ENCODE measurements at places on chromosomes 12 and 14. TPM values are rescaled to one million over a fixed set of nuclear protein-coding genes. Genes with fewer than 3 reads are reported as not detected.

Gene CCDC59
- total RNA-seq, result 45.4 TPM

Gene FLRT2
- total RNA-seq, result 32.6 TPM

Gene MYF6
- total RNA-seq, result 9.8 TPM

Gene CIROP
- not detected for total RNA-seq

Gene TMPO
- 107 TPM for total RNA-seq

Gene SH2B3
- 7.6 TPM for total RNA-seq

Gene DHRS4
- 23.5 TPM for total RNA-seq

Gene ASCL1
- not detected for total RNA-seq

Gene MORN3
- total RNA-seq, result 0.59 TPM

Gene RILPL1
- 7.9 TPM for total RNA-seq

Gene CCDC197
- total RNA-seq, result not detected

Gene KRT84
- total RNA-seq, result 0.10 TPM

Gene DYRK4
- 26.3 TPM for total RNA-seq

Gene SYNJ2BP
- total RNA-seq, result 18.4 TPM

Gene KCNH5
- total RNA-seq, result 1.4 TPM

Gene IL31
- not detected for total RNA-seq

Gene SYNDIG1L
- not detected for total RNA-seq

Gene RIMBP2
- 5.8 TPM for total RNA-seq

Gene TEX22
- total RNA-seq, result 0.20 TPM

Gene KRT81
- total RNA-seq, result 27.8 TPM

Gene KRT6C
- total RNA-seq, result 3.5 TPM

Gene MGST1
- total RNA-seq, result 50.2 TPM

Gene AMIGO2
- total RNA-seq, result 7.8 TPM

Gene TSPAN11
- total RNA-seq, result 10.0 TPM

Gene CHGA
- 0.69 TPM for total RNA-seq

Gene GALC
- 27.5 TPM for total RNA-seq

Gene KIF21A
- 37.5 TPM for total RNA-seq

Gene SLC5A8
- total RNA-seq, result 1.7 TPM

Gene CNOT2
- 182 TPM for total RNA-seq

Gene PTGDR
- total RNA-seq, result 0.39 TPM

Gene EML5
- 0.49 TPM for total RNA-seq

Gene NOVA1
- 11.5 TPM for total RNA-seq

Gene TEAD4
- total RNA-seq, result 5.2 TPM
